ENCODE measurements at places on chromosomes 3 and 15.

DNA sequence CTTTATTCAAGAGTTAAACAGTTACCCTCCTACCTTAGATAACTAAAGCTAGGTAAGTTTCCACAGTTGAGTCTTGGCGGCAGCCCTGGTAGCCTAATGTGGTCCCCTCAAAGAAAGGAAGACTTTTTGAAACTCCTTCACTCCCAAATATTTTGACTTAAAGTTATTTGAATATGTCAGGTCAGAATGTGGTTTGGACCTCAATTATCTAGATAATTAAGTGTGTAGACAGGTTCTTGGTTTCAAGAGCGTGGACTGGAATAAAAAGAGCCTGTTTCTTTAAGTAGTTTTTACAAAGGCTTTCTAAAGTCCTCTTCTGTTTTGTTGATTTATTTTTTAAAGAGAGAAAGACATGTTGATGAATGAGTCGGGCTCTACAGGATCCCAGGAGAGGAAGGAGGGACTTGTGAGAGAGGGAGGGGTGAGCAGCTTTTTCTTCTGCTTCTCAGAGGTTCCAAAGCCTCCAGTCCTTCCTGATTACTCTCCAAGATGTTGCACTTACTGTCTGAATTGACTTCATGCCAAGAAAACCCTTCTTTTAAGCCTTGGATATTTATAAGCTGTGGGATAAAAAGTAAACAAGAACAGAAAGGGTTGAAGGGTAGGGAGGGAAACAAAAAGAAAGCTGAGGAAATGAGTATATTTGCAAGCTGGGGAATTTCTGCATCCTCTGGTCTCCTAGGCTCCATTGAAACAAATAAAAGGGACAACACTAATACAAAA, 457.4 kb downstream of the IGSF11 start:
- DNase-seq = no peak

DNA sequence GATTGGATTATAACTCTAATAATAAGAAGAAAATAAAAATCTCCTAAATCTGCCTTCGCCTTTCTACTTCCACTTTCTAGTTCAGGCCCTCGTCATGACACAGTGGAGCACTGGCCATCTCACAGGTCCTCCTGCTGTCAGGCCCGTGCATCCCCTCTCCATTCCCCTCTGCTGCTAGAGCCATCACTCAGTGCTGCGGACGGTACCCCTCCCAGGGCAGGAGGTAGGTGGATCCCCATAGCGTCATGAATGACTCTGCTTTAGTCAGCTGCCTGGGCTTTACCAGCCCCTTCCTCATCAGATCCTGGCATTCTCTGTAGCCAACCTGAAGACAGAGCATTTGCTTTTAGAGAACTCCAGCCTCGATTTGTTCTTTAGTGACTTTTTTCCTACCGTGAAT, 12.0 kb upstream of the PPP1R2 start:
- no peak for DNase-seq

- no peak for DNase-seq
These were observed 64.7 kb downstream of the ATP13A4 start for GRCh38 chr3:193489949-193490348.

- DNase-seq = no peak
These were observed 2.4 kb upstream of the COL6A5 start for GRCh38 chr3:130342821-130343661.

DNA sequence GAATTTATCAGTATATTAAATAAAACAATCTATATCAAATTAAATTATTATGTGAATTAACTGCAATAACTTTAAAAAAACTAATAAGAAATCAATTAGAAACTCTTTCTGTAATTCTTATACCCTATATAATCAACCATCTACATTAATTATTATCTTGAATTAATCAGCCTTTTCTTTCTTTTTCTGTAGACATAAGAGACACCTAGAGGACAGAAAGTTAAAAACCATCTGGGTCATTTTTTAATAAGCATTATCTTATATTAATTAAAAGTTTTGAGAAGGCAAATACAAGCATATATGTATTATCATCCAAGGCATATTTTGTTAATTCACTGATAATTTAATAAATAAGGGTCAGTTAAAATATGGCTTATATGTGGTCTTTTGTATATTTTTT, 24.2 kb upstream of the SLC25A26 start:
- peak; percentile 45 for DNase-seq

DNA sequence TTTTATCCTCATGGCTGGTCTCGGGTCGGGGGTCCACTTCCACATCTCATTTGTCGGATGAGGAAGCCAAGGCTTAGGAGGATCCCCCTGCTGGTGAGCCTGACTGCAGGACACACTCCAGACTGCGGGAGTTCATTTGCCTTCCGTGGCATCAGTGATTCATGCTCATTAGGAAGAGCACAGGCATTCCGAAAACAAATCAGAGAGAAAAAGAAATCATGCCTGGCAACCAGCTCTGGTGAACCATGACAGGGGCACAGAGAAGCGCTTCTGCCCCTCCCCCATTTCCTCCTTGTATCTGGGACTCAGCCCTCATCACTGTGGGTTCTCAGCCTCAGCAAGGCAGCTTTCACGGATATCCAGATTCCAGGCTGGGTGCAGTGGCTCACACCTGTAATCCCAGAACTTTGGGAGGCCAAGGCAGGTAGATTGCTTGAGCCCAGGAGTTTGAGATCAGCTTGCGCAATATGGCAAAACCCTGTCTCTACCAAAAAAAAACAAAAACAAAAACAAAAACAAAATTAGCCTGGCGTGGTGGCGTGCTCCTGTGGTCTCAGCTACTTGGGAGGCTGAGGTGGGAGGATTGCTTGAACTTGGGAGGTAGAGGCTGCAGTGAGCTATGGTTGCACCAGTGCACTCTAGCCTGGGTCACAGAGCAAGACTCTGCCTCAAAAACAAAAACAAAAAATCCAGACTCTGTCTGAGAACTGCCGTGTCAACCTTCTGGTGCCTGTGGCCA, 28.4 kb downstream of the IRAK2 start:
- peak; percentile 33 for DNase-seq

GRCh38 chr15:77548589-77549557, 83.8 kb downstream of the LINGO1 start:
- DNase-seq = no peak

- no peak for DNase-seq
These were observed 11.1 kb downstream of the SCN5A start for GRCh38 chr3:38638354-38638753.

- DNase-seq = no peak
These were observed 248.5 kb downstream of the RAP2B start for GRCh38 chr3:153410517-153410916.

GRCh38 chr15:29815000-29815710, 7.1 kb downstream of the TJP1 start:
- DNase-seq = no peak

DNA sequence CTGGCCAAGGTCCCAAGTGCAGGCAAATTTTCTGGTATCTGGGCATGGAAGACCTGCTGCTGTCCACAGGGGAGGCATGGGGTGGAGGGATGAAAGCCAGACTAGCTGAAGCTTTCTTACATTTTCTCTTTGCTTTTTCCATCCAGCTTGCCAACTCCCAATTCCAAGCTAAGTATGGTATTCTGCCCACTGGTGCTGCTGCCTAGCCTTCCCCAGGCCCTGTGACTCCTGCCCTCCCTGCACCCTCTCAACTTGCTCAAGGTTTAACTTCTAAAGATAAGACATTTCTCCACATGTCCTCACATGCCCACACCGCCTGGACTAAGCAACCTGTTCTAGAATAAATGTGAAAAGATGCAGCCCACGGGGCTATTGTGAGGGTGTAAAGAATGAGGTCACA, 59.5 kb upstream of the HACD2 start:
- no peak for DNase-seq

GRCh38 chr3:174198199-174198598, 660.9 kb upstream of the NAALADL2 start:
- DNase-seq = no peak

- no peak for DNase-seq
These were observed 73.6 kb upstream of the ACAD9 start for GRCh38 chr3:128805772-128806171.

- no peak for DNase-seq
These were observed 593 bp upstream of the RSL24D1 start for GRCh38 chr15:55197362-55197705.

GRCh38 chr3:16520970-16521881, 7.7 kb upstream of the RFTN1 start:
- DNase-seq = no peak

- DNase-seq = no peak
These were observed 191.4 kb downstream of the STT3B start for GRCh38 chr3:31724116-31724515.

DNA sequence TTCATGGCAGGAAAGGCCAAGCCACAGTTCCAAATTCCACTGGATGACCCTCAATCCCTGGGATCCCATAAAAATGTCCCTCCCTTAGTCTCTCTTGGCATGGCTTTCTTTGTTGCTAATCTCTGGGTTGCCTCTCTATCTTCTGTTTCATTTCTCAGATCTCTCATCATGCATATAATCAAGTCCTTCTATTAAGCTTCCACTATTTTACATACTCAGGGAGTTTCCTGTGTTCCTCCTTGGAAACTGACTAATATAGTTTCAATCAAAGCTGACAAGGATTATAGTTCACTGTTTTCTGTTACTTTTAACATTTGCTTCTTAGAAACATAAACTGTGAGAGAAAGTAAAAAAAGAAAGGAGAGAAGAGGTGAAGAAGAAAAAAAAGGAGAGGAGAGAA, 113.8 kb upstream of the COL8A1 start:
- no peak for DNase-seq

DNA sequence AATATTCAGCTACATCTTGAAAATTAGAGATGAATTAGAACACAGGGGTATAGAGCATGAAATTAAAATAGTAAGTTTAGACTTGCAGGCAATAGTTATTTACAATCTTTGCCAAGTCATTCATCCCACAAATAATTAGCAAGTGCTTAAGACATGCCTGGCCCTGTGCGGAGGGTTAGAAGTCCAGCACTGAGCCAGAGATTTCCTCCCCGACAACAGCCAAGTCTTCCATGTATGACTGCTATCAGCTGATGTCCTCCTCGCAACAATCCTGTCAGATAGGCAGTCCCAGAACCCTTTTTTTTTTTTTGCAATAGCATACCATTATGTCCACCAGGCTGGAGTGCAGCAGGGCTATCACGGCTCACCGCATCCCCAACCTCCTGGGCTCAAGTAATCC, 14.6 kb downstream of the SIN3A start:
- no peak for DNase-seq

- DNase-seq = no peak
These were observed 218.9 kb upstream of the SETMAR start for GRCh38 chr3:4084271-4084670.

- DNase-seq = no peak
These were observed 17.3 kb downstream of the SUCNR1 start for GRCh38 chr3:151890721-151891141.

DNA sequence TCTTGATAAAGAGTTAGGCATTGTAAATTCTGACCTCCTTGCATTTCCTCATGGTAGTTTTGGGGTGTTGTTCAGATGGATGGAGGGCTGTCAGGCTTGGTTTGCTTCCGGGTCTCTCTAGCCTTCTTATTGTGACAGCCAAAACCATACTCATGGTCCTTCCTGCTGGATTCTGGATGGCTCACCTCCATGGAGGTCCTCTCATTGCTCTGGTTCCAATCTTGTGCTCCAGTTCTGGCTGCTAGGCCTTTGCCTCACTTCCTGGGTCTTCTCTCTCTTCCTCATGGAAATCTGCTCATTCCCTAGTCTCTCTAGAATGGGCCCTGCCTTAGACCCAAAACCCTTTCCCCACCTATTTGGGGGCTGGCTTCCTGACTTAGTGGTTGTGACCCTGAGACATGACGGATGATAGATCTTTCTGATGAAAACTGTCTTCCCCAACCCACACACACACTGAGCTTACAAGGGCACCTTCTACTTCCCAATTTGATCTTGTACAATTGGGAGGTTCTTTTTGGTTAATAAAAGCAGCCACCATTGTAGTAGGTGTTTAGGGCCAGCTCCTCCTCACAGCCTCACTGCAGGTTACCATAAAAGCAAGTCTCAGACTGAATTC, 66.2 kb upstream of the XCR1 start:
- DNase-seq = no peak

DNA sequence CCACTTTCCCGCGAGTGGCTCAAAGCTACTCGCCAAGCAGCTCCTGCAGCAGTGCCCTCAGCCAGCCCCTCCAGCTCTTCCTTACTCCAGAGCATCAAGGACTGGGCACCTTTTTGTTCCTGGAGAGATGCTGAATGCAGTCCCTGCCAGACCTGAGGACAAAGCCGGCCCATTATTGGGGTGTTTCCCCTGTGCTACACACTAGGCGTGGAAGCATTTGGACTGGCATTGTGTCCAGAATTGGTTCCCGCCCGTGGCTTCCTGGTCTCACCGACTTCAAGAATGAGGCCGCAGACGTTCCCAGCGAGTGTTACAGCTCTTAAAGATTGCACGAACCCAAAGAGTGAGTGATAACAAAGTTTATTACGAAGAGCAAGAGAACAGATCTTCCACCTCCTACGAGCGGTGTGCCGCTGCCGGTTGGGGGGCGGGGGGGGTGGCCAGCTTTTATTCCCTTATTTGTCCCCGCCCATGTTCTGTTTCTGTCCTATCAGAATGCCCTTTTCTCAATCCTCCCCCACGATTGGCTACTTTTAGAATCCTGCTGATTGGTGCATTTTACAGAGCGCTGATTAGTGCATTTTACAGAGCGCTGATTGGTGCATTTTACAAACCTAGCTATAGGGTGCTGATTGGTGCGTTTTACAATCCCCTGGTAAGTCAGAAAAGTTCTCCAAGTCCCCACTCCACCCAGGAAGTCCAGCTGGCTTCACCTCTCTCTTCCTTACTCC, 62.4 kb downstream of the NSMCE3 start:
- DNase-seq = no peak

- DNase-seq = no peak
These were observed 452.0 kb downstream of the GABRG3 start for GRCh38 chr15:27422997-27423396.

- DNase-seq = no peak
These were observed 186.9 kb upstream of the STAC start for GRCh38 chr3:36193448-36193847.

GRCh38 chr15:54843006-54843405, 353.7 kb downstream of the RSL24D1 start:
- DNase-seq = no peak

DNA sequence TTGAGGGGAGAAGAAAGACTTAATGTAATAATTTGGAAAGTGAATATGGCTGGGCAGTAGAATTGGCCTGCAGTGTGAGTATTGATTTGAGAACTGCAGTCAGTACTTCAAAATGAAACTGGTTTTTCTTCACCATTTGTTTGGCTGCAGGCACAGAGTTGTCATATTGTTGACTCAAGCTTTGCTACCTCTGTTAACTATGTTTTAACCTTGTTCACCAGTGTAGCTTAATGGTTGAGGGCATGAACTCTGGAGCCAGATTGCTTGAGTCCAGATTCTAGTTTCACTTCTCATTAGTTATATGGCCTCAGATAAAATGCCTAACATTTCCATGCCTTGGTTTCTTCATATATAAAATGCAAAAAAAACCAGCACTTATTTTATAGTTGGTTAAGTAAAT, 64.1 kb downstream of the CFAP44 start:
- no peak for DNase-seq

DNA sequence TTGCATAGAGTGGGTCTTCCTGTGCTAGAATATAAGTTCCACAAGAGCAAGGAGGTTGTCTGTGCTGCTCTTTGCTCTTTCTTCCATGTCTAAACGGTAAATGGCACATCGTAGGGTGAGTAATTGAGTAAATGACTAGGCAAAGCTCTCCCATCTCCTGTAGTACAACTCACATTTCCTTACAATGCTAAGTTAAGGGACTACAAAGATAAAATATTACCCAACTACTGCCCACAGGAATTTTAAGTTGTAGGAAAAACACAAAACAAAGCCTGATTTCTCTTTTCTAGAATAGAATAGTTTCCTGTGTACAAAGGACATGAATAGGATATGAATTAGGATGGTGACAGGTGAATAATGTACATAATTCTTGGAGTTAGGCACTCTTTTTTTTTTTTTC, 19.9 kb upstream of the LRIG1 start:
- no peak for DNase-seq

GRCh38 chr15:68791431-68792283, 29.0 kb downstream of the ANP32A start:
- DNase-seq = no peak

All from cerebellar cortex (tissue), 1 donor.